ENCODE measurements at places on chromosomes 2 and 18.

GRCh38 chr2:8018956-8019355, 662.9 kb upstream of the ID2 start:
- no peak for DNase-seq

- no peak for DNase-seq
Observed at GRCh38 chr2:239725551-239725890, 299.6 kb downstream of the NDUFA10 start.

DNA sequence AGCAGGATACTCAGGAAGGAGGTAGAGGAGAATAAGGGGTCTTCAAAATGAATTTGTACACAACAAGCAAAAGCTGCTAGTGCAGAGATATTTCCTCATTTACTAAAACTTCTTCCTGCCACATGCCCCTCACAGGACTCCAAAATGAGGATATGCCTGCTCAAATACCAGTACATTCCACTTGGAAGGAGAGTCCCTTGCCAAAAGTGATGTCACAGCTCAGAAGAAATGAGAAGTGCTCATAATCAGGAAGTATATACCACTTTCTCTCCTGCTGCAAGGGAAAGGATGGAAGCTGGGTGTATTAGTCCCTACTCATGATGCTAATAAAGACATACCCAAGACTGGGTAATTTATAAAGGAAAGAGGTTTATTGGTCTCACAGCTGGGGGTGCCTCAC, 87.7 kb upstream of the FSHR start:
- DNase-seq, result no peak

GRCh38 chr2:60440079-60440766, 113.2 kb downstream of the BCL11A start:
- no peak for DNase-seq

- no peak for DNase-seq
Observed at GRCh38 chr2:168220965-168221819, 26.2 kb downstream of the STK39 start.

- DNase-seq, result no peak
Observed at GRCh38 chr2:225052703-225053102, 10.4 kb upstream of the DOCK10 start.

GRCh38 chr18:69755041-69755440, 192.6 kb downstream of the CD226 start:
- DNase-seq, result no peak

Data from amygdala (tissue), 56 donors.